Frontal cortex (tissue), 4 donors: ENCODE measurements at places on chromosomes 7 and 10. TPM values are rescaled to one million over a fixed set of nuclear protein-coding genes. Genes with fewer than 3 reads are reported as not detected.

Gene ACTR3C
- total RNA-seq, result 5.3 TPM

Gene HELLS
- 14.7 TPM for total RNA-seq

DNA sequence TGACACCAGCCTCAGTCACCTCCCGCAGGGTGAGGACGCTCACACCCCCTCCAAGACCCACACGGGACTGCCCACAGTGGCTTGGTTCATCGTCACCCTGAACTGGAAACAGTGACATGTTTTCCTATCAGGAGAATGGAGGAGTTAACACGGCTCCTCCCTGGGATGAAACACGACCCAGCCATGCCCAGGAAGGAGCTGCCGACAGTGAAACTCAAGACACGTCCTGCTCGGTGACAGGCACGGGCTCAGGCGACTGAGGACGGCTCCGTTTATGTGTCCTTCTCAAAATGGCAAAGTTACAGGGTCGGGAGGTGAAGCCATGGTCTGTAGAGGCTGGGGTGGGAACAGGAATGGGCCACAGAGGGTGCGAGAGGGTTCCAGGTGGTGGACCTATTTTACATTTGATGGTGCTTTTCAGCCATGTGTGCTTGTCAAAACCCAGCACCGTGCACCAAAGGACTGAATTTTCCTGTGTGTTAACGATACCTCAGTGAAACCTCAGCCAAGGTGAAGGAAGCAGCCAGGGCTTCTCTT, 272.4 kb downstream of the ADARB2 start:
- DNase-seq, result no peak

DNA sequence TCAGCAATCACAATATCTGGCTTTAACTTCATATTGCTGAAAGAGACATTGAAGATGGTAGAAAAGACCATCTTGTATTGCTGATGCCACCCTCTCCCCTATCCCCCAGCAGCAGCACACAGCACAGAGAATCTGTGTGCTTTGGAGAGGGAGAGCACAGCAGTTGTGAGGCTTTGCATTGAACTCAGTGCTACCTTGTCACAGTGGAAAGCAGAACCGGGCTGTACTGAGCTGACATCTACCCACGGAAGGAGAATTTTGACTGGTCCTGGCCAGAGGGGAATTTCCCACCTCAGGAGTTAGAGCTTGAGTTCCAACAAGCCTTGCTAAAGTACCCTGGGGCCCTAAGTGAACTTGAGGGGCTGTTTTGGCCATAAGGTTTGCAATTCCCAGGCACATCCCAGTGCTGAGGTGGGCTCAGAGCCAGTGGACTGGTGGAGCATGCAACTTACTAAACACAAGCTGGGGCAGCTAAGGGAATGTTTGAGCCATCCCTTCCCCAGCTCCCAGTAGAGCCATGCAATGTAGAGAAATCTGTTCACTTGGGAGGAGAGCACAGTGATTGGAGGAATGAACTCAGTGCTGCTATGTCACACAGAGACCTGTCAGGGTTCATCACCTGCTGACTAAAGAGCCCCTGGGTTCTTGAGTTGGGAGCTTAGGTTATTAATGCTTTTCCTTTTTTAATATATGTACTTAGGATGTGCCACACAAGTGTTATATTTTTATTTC, 62.1 kb downstream of the OR13A1 start:
- DNase-seq, result no peak

- DNase-seq, result no peak
Observed at GRCh38 chr10:128694168-128694850, 568.1 kb upstream of the MKI67 start.
